ENCODE measurements at places on chromosomes 3 and 15.

DNA sequence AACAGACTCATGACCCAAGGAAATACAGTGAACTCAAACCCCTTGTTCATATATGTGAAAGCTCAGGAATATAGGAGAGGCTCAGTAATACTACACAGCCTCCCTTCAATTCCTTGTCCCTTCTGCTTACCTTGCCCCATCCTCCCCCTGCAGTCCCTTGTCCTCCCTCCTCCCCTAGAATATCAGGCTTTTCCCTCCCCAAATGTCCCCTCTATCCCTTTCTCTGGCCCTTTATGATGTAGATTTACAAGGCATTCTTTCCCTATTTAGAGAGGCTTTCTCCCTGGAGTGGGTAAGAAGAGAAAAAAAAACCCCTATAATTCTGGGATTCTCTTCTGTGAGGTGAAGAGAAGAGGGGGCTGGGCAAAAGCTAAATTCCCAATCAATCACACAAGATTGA lies 64.9 kb upstream of the KBTBD8 start:
- DNase-seq, result no peak

- no peak for DNase-seq
These were observed 230.9 kb upstream of the FEZF2 start for GRCh38 chr3:62604298-62604697.

DNA sequence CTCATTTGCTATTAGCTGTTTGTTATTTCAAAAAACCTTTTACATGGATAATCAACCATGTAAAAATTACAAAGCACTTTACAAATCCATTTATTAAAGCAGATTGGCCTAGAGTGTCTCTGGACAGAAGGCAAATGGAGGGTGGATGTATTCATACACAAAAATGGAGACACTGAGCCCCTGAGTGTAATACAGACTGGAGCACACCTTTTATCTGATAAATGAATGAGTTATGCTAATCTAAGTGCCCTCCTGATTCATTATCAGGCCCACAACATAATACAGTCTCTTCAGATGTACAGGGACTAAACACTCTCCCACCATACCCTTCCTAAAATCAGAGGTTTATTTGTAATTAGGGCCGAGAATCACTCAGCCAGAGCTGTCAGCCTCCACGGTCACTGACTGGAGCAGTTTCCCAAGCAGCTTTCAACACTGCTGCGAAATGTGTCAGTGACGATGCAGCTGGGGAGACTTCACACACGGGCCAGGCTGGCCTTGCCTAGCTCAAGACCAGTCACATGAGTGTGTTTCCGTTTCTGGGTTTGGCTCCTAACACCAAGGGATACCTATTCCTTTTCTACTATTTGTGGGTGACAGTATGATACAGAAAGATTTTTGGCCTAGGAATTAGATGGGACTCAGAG lies 271.8 kb downstream of the ZIC1 start:
- no peak for DNase-seq

DNA sequence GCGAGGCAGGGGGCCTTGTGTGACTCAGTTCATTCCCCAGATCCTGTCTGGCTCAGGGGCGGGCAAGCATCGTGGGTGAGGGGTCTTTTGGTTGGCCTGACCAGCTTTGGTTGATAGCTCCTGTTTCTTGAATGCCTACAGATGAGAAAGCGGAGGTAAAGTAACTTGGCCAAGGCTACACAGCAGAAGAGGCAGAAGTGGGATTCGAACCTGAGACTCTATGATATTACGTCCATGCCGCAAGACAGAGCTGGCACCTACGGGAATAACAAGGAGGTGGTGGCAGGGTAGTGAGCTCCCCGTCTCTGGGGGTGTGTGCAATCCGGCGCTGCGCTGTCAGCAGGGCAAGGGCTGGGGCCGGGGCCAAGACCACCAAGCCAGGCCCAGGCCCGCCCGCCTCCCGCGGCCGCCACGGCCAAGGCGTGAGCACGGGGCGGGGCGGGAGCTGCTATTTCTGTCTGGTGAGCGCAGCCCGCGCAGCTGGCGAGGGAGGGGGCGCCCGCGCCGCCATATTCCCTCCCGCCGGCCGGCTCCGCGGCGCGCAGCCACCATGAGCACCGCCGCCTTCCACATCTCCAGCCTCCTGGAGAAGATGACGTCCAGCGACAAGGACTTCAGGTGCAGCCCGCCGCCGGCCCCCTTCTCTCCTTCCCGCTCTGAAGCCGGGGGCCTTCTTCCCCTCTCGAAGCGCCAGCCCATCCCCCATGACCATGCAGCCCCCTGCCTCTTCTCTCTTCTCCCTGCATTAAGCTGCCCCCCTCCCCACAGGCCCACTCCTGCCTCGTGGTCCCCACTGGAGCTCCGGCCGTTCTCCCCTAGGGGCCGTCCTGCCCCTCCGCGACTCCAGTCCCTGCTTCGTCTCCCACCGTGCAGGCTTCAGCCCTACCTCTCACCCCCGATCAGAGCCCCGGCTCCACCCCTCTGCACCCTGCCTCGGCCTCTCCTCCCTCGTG lies at the start of gene CAND2:
TSS of gene CAND2 (plus strand) at position 510 of the 953 bp plus-strand sequence. CDS start at position 551, 41 bp downstream.
- DNase-seq, result no peak

DNA sequence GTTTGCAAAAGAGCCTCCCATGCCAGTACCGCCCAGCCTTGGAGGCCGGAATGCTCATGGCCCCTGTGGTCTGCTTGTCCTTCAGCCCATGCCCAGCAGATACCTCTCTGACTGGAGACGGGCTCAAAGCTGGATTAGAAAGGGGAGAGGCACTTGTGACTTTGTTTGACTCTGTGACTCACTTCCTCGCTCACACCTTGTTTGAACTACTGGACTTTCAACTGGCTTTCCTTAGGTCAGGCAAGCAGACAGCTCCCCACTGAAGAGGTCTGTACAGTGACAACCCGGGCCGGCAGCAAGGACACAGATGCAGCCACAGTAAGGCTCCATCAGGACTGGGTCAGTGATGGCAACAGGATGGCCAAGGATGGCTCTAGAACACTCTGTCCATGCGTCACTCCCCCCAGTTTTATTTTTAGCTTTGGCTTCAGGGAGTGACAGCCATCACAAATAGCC lies 98.6 kb upstream of the ABHD17C start:
- no peak for DNase-seq

DNA sequence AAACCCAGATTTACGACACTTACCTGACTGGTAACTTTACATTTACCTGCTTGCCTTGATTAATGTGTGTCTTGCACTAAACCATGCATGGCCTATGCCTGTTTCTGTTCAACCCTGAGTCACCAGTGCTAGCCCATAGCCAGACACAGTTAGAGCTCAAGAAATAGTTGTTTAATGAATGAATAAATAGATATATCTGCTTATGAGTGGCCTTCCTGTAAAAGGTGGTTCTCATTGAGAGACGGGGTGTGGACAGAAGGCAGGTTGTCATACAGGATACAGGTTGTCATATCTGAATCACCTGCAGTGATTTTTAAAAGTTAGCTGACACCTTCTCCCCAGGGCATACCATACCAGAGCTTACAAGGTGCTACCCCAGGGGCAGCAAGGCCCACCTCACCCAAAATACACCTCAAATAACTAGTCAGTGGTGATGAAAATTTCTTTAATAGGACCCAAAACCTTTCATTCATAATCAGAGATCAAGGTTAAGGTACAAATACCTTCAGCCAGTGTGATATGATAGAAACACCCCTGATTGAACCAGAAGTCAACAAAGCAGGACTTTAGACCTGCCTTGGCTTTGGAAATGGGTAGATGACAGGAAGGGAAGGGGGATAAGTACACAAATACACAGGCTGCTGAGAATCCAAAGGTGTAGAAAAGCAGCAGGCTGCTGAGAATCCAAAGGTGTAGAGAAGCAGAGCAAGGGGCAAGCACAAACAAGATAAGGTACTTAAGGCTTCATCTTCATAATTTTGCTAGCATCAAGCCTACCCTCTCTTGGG lies 45.4 kb upstream of the TSC22D2 start:
- no peak for DNase-seq

- no peak for DNase-seq
These were observed 87.1 kb downstream of the PTPRG start for GRCh38 chr3:61648481-61648880.

DNA sequence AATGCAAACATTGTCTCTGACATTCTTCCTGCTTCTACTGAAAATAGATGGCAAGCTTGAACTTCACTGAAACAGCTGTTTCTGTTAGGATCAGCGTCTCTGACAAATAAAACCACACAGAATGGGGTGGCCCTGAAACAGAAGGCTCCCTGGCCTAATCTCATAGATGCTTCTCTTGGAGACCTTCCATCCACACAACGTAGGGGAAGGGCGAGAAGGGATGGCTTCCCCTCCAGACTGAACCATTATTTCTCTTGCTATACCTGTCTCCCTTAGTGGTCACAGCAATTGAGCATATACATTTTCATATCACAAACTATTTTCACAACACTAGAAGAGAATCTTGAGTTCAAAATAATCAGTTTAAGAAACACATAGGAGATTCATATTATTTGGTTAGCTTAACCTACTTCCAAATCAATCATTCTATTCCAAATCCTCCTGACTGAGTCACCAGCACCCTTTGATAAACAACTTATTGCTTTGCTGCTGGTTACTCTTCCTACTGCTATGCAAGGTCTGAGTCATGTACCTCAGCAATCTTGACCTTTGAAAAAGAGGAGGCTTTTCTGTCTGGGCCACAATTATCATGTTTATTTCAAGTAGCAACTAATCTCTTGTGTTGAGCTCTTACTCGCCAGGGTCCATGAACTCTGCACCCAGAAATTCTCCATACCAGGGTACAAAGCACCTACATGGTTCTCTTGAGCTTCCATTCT lies 45.5 kb downstream of the CBLB start:
- no peak for DNase-seq

GRCh38 chr3:115281697-115282675 lies 134.9 kb upstream of the ZBTB20 start:
- no peak for DNase-seq

GRCh38 chr3:124640635-124641306 lies 89.5 kb upstream of the UMPS start:
- DNase-seq, result no peak

DNA sequence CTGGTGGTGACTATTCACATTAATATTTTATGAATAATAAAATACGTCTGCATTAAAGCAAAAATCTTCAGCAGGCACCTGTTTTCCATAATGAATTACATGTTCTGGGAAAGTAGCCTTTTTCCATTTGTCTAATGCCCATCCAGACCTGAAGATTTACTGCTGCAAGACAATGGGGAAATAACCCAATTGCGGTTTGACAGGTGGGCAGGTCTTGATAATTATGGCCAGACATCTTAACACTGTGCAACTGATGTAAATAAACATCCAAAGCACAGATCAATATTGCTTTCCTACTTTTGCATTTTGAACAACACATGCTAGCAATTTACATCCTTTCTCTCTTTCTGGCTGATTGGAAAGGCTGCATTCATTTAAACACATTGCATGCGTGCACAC lies 173.9 kb downstream of the MEIS2 start:
- no peak for DNase-seq

- DNase-seq, result no peak
These were observed 46.0 kb downstream of the ERC2 start for GRCh38 chr3:56422316-56422715.

DNA sequence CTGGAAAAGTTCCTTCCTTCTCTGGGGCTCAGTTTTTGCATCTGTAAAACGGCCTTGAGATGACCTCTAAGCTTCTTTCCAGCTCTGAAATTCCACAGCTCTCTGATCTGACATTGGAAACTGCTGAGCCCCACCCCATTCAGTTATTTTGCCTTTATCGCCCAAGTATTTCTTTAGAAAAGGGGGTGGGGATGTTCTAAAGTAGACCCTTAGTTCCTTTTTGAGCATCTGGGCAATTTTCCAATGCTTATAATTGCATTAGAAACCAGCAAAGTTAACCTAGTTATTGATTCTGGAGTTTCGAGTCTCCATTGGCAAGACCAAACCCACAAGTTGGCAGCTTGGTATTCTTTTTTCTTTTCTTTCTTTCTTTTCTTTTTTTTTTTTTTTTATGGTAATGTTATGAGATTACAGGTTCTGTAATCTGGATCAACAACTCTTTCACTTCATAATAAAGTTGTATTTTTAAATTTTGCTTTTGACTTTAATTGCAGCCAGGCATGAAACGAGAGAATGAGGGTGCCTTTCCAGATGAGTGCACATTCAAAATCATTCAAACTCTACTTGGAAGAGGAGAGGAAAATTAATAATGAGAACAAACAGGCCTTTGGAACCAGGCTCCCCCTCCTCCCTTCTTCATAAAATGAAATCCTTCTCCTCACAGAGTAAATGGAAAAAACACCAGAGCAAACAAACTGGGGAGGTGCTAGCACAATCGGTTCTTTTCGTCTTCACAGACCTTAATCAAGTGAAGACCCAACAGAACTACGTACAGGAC lies 76.8 kb upstream of the LRIG1 start:
- DNase-seq, result no peak

Measured in activated CD8-positive, alpha-beta memory T cell treated with anti-CD3 and anti-CD28 coated beads for 4 hours (primary cell).